ENCODE measurements at places on chromosomes 4 and X. TPM values are rescaled to one million over a fixed set of nuclear protein-coding genes. Genes with fewer than 3 reads are reported as not detected.

Gene VEGFC
- 1.2 TPM for total RNA-seq

- H3K36me3 ChIP-seq = no peaks in the 10 kb centered on the region
- H3K27me3 ChIP-seq = no peaks in the 10 kb centered on the region
Measured at GRCh38 chrX:69068301-69069085, 96.8 kb downstream of the PJA1 start.

DNA sequence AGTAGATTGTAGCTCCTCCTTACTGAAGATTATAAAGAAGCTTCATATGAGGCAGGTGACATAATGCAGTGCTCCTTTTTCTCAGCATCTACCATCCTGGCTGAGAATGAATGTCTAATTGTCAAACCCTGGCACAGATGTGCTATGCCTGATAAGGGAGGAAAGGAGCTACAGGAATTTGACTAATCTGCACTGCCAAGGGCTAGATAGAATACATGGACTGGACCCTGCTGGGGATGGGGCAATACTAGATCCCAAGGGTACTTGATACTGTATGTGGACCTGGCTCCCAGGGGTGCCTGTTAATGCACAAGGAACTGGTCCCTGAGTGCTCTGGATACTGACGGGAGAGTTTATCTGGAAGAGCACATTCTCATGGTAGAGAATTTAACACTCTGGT lies 362.2 kb upstream of the EMCN start:
- no peak overlapping the region for H3K4me3 ChIP-seq
- no peaks in the 10 kb centered on the region for H3K27me3 ChIP-seq
- no peak for DNase-seq

DNA sequence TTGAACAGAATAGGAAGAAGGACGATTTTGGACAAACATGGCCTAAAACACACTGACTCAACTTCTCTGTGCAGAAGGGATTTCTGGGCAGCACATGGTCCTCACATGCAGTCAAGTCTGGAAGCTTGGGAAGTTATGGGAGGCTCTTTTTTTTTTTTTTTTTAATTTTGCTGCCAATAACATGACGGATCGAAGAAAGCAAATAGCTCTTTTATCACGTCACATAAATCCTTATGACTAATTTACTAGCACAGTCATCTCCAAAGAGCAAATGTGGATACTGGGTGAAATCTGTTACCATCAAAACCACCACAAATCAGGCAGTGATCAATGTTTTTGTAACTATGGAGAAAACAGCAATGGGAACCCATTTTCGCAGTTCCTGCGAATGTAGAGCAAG lies 193.3 kb upstream of the FAM9B start:
- no peak overlapping the region for H3K27ac ChIP-seq
- H3K27me3 ChIP-seq = no peaks in the 10 kb centered on the region
- no peak overlapping the region for H3K4me3 ChIP-seq
- no peak for DNase-seq
- no peaks in the 10 kb centered on the region for H3K4me1 ChIP-seq
- H3K36me3 ChIP-seq = no peaks in the 10 kb centered on the region
